G401 (cell line): ENCODE measurements at places on chromosomes 16 and 17. TPM values are rescaled to one million over a fixed set of nuclear protein-coding genes. Genes with fewer than 3 reads are reported as not detected.

DNA sequence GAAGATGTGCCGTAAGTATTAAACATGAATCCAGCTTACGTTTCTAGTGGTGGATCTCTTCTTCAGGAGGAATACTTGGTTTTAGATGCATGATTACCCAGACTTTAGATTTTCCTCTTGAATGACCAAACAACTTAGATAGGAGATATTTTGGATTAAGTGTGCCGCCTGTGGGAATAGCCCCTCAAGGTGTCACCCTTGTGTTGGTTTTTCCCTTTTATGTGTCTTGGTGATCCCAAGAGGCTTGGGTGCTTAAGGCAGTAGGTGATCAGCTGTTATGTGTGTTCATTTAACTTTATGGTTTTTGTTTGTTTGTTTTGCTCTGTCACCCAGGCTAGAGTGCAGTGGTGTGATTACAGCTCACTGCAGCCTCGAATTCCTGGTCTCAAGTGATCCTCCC is 115.1 kb downstream of the PPM1E start:
- no peak for DNase-seq

- no peak for DNase-seq
Observed at GRCh38 chr17:29240968-29241963, 5.4 kb upstream of the CRYBA1 start.

ICAM2 gene
- not detected in 2 replicates for total RNA-seq

DNA sequence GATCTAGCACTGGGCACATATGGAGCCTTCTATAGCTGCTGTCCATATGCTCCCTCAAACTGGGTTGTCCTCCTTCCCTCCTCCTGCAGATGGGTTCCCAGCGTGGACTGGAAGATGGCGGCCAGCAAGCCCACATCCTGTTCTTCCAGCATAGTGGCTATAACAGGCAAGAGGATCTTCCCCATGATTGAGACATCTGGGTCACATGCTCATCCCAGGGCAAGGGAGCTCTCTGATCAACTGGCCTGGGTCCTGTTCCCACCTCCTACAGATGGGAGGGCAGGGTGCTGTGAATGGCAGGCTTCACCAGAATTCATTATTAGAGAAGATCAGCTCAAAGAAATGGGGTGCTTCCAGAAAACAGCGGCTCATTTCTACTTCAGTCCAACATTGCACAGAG is 210.2 kb downstream of the PARN start:
- DNase-seq, result no peak

HID1 gene
- 2.1 and 4.7 TPM in 2 replicates for total RNA-seq

- DNase-seq, result peak; percentile 95
Observed at GRCh38 chr16:23149267-23149992, at the start of gene USP31. USP31 (minus strand) TSS chr16:23149452; CDS start chr16:23149270, 182 bp downstream.

- DNase-seq, result no peak
Observed at GRCh38 chr16:12917246-12917645, 15.8 kb downstream of the SHISA9 start.

C16orf95 gene
- total RNA-seq, result 7.0 and 14.2 TPM in 2 replicates

DNA sequence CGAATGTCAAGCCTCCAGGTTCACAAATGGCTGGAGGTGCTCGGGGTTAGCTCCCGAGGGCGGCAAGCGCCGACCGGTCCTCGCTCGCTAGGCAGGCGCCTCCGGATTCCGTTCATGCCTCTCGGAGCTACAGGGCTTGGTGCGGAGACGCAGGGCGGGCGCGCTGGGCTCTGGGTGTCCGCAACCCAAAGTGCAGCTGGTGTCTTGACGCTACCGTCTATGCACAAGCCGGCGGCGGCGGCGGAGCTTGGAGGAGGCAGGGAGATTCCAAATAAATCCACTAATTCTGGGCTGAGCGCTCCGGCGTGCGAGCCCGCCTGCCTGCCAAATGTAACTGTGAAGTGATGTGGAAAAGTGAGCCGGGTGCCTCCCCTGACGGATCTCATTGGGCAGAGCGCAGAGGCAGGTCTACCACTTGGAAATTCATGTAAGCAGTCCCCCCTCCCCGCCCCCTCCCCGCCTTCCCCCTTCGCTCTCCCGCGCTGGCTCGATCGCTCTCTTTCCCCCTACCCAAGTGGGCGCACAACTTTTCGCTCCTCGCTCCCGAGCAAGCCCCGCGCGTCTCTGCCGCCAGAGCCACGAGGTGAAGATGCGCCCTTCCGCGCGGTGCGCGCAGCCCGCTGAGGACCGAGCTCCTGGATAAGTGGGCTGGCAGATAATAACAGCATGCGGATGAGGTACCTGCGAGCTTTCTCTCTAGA is at the start of gene CDH8:
CDH8 (minus strand) TSS at position 338 of the 701 bp plus-strand sequence. CDS start 15,035 bp downstream, outside the sequence.
- no peak for DNase-seq

ARL5C gene
- not detected in 2 replicates for total RNA-seq

DNA sequence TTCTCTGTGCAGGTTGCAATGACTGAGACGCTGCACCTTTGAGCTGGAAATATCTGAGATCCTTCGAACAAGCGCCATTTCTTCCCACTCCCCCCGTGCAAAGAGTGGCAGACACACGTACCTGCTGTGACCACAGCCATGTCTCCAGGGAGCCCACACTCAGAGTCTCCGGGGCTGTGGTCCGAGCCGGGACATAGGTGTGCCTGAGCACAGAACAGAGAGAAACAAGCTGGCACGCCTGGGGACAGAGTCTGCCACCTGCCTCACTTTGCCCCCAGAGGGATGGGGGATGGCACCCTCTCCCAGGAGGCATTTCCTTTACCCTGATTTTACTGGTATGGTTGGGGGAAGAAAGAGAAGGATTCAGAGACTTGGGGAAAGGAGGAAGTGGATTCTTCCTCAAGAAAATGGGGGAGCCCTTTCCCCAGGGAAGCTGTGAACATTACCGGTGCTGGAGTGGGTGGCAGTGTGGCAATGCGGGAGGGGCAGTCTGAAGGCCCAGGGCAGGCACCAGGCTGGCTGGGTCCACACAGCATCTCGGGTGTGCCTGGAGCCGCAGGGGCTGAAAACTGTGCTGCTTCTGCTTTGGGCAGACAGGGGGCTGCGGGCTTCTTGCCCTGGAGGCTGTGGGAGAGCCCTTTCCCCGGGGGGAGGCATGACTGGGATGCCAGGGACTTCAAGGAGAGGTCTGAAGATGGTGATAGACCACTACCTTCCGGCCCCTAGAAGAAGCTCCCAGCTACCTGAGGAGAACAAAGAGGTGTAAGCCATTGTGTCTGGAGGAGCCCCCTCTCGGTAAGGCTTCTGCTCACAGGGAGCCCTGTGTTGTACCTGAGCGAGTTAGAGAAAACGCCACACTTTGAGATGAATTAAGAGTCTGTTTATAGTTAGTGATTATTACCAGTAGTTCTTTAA is 6.6 kb upstream of the PIK3R6 start:
- no peak for DNase-seq

RCVRN gene
- total RNA-seq, result not detected in 2 replicates

CDK3 gene
- 0.68 and 2.5 TPM in 2 replicates for total RNA-seq

CRYBA1 gene
- total RNA-seq, result 0.43 TPM in 1 of 2 replicates, not detected in the other

DNA sequence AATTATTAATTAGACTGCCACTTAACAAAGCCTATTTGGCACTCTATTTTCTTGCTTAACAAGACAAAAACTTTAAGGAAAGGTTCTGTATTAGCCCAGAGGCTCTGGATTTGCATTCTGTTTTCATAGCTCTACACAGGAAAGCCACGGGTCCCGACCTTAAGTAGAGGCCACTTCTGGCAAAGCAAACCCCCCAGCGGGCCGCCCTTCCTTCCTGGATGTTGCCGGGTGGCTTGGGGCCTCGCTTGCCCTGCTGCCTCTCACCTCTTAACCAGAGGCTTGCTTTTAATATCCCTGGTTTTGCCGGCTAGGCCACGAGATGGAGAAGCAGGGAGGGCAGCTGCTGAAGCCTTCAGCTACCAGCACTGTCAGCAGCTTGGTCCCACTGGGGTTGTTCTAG is 4.4 kb downstream of the RTN4RL1 start:
- DNase-seq, result no peak

DNA sequence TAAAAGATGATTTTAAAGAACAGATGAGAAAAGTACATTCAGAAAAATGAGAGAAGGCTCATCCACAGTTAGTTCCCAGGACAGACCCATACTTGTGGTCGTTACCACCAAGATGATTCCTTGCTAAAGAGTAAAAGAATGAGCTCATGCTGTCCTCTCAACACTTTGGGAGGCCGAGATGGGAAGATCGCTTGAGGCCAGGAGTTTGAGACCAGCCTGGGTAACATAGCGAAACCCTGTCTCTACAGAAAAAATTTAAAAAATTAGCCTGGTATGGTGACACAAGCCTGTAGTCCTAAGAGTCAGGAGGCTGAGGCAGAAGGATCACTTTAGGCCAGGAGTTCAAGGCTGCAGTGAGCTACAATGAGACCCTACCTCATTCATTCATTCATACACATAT is 60.7 kb upstream of the CNEP1R1 start:
- no peak for DNase-seq

DNA sequence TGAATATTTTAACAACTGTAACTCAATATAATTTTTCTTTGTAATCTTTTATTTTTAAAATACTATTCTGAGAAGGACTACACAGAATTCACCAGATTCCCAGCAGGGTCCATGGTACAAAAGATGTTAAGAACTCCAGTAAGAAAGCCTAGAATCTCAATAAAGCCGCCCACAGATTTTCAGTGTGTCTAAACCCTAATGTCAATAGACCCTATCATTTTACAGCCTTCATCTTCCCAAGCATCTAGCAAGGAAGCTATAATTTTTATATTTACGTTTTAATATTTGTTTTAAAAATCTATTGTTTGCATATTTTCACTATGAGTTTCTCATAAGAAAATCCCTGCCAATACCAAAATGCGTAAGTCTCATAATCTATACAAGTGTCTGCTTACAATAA is 148.5 kb downstream of the CEP112 start:
- DNase-seq, result no peak

PNMT gene
- not detected in 2 replicates for total RNA-seq

DNA sequence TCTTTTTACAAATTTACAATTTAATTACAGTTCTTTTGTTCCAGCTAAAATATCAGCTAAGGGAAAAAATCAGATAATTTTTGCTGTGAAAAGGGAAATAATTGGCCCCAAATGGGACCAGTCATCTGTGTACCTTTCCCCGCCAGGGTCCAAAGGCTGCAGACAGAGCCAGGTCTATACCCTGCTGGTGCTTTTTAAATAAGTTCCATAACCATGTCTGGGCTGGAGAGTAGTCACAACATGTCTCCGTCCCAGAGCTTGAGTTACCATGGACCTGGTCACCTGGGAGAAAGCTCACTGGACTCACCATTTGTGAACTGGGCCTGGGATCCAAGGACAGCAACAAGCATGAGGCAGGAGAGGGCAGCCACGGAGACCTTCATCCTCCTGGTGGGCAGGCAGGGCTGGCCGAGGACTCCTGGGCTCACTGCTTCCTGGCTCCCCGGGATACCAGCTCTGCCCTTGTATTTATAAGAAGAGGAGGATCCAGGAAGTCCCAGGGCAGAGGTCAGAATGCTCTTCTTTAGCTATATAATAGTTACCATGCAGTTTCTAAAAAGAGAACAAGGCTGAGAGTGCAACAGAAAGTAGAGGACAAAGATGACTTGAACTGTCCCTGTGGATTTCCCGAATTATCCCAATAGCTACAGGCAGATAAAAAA is at the start of gene CCL15:
CCL15 (minus strand) TSS at position 444 of the 662 bp plus-strand sequence; CDS start at position 383, 61 bp downstream.
- DNase-seq, result no peak

DNA sequence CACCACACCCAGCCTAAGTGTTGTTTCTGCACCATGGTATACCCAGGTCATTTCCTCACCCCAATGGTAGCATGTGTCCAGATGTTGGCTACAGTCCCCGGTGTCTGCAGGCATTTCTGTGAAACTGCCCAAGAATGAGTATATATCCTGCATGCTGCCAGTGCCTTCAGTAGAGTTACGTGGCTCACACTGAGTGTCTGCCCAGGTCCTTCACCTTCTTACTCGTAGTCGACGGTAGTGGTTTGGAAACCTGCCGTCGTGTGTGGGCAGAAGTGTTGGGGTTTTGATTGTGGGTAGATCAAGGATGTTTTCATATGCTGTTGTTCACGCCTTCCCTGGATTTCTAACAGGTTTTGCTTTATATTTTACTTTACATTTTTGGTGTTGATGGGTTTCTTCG is 16.8 kb downstream of the TCF25 start:
- DNase-seq, result no peak

DNA sequence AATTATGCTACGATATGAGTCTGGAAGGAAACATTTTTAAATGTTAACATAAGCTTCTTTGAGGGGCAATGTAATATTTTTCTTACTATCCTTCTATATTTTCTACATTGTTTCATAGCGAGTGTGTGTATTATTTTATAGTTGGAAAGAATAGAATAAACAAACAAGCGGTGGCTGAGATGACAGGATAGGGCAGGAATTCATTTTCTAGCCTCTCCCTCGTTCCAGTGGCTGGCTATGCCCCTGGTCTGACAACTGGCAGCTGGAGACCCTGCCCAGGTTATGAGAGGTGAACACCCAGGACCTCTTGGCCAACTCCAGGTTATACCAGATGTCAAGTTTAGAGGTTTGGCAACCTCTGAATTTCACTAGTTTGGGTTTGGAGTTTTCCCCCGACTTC is 14.5 kb upstream of the TNRC6C start:
- no peak for DNase-seq

DNA sequence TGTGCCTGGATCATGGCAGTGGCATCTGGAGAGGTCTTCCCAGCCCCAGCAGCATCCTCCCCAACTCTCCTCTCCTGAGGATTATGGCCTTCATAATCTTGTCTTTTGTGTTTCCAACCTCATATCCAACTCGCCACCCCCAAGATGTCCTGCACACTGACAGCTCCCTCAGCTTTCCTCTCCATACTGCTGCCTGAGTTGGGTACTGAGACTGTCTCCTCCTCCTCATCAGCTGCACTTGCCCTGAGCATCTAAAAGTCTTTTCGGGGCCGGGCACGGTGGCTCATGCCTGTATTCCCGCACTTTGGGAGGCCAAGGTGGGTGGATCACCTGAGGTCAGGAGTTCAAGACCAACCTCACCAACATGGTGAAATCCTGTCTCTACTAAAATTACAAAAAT is 2.0 kb downstream of the CD300LB start:
- DNase-seq, result no peak

GRCh38 chr16:79598348-79599181 is 2.0 kb downstream of the MAF start:
- peak; percentile 74 for DNase-seq

DNA sequence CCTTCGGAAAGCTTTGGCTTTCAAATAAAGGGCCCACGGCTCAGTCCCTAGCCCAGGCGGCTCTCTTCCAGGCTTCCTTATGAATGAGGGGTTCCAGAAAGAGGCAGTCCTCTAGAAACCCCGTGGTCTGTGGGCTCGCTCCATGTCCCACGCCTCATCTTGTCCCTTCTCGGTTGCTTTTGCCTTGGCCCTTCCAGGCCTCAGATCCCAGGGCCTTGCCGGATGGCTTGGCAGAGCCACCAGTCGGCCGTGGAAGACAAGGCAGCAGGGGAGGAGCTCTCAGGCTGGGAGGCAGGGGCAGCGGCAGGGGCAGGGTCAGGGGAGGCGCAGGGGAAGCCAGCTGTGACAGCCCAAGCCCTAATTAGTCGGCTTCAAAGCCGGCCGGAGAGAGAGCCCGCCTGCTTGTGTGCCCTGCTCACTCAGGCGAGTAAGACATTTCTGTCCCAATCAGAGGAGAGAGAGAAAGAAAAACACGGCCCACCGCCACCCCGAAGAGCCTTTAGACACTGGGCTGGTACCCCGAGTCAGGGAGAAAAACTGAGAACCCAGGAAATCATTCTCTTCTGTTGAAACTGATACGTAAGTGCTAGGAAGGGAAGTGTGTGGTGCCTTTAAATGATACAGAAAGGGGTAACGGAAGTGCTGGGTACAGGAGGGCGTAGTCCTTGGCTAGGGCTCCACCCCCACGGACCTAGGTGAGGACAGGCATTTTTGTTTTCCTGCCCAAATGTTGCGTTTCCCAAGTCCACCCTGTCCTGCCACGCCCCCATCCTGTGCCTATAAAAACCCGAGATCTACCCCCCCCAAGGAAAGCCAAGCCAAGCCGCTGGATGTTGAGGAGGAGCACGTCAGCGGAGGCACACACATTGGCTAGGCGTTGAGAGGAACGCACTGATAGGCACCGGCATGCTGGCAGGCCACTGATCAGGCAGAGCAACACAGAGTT is 27.8 kb upstream of the MEIOC start:
- no peak for DNase-seq

GINS3 gene
- total RNA-seq, result 9.9 and 10.8 TPM in 2 replicates
